ENCODE measurements at places on chromosomes 13 and 19.

- DNase-seq = no peak
These were observed 48.4 kb downstream of the ZNRF4 start for GRCh38 chr19:5503598-5503997.

DNA sequence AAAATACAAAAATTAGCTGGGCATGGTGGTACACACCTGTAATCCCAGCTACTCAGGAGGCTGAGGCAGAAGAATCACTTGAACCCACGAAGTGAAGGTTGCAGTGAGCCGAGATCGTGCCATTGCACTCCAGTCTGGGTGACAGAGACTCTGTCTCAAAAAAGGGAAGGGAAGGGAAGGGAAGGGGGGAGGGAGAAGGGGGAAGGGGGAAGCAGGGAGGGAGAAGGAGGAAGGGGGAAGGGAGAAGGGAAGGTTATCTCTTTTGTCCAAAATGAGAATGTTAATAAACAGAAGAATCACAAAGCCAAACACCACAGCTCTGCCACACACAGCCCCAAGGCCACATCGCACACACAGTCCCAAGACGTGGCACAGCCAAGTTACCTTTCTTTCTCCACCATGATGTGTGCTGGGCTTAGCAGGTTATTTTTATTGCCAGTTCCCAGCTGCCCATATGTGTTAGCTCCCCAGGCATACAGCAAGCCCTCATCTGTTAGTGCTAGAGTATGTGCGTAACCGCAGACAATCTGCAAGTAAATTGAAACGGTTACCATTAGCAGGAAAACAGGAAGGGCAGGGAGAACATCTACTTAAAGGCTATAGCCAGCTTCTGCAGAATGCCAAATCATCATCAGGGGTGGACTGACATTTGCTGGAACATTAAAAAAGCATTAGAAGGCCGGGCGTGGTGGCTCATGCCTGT, 34.3 kb downstream of the RCBTB1 start:
- no peak for DNase-seq

GRCh38 chr19:7450243-7451223, 38.3 kb downstream of the PEX11G start:
- DNase-seq = no peak

- DNase-seq = no peak
These were observed 3.0 kb upstream of the NAA16 start for GRCh38 chr13:41307884-41308640.

DNA sequence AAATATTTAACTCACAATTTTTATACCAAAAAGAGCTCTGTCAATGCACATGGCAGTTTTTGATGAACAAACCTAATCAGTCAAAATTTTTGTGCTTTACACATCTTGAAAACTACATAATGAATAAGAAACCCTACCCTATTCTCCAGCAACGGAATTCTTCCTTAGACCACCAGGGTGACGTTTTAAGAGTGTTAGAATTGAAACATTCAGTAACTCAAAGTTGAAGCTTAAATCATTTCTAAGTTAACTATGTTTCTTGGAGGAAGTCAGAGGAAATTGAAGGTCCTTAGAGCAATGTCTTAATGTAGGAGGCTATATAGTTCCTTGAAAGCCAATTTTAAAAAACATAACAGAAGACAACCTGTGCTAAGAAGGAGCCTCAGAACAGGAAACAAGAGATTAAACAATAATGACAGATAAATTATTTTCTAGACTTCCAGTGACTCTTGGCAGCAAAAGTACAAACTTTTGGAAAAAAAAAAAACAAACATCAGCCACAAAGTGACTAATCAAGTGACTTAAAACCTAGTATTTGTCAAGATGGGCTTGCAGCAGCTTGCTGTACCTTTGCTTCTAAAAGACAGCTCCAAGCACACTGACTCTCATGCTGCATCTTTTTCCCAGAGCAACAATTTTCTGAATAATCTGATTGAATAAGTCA, 6.2 kb downstream of the SPRY2 start:
- DNase-seq = no peak

DNA sequence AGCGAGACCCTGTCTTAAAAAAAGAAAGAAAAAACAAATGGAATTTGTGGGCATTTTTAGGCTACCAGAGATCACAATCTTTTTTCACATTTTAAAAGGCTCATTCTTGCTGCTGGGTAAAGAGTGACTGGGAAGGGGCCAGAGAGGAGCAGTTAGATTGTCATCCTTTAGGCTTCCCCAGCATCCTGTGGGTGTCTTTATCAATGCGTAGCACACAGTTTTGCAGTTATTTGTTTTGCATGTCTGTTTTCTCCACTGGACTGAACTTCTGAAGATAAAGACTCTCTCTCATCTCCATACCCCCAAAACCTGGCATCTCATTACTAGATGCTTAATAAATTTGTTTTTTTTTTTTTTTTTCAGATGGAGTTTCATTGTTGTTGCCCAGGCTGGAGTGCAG, 2.1 kb upstream of the UTP14C start:
- no peak for DNase-seq

DNA sequence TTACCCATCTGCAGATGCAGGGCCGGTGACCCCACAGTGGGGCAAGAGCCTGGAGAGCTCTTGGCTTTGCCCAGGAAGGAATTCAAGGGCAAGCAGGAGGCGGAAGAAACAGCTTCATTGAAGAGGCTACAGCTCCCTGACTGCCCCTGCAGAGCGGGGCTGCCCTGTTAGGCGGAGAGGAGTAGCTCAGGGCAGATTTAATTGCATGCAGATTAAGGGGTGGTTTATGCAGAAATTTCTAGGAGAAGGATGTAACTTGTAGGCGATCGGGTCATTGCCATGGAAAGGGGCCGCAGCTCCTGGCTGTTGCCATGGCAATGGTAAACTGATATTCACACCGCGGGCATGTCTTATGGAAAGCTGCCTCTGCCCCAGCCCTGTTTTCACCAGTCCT, 94.1 kb downstream of the ATP11A start:
- no peak for DNase-seq

DNA sequence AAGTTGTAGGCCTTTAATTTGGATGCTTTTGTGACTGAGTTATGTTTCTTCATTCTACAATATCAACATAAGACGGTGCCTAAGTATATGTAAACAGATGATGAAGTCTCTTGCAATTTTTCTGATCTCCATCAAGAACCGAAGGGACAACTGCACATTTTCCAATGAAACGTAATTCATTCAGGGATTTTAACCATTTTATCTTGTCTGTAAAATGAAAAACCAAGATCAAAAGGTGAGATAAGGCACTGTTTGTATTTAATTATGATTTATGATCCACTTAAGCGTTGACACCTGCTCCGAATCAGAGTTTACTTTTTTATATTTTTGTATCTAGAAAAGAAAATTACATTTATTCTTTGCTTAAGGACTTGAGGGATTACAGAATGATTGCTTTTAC, 556.8 kb upstream of the ARGLU1 start:
- no peak for DNase-seq

- DNase-seq = no peak
These were observed 29.9 kb downstream of the PBX4 start for GRCh38 chr19:19588546-19588945.

DNA sequence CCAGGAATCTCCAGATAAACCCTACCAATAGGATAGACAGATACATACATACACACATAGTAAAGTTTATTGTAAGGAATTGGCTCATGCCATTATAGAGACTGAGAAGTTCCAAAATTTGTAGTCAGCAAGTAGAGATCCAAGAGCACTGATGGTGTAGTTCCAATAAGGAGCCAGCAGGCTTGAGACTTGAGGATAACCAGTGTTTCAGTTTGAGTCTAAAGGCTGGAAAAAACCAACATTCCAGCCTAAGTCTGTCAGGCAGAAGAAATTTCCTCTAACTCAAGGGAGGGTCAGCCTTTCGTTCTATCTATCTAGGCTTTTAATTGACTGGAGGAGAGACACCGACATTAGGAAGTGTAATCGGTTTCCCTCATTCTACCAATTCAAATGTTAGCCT, 110.2 kb upstream of the TSHZ3 start:
- no peak for DNase-seq

DNA sequence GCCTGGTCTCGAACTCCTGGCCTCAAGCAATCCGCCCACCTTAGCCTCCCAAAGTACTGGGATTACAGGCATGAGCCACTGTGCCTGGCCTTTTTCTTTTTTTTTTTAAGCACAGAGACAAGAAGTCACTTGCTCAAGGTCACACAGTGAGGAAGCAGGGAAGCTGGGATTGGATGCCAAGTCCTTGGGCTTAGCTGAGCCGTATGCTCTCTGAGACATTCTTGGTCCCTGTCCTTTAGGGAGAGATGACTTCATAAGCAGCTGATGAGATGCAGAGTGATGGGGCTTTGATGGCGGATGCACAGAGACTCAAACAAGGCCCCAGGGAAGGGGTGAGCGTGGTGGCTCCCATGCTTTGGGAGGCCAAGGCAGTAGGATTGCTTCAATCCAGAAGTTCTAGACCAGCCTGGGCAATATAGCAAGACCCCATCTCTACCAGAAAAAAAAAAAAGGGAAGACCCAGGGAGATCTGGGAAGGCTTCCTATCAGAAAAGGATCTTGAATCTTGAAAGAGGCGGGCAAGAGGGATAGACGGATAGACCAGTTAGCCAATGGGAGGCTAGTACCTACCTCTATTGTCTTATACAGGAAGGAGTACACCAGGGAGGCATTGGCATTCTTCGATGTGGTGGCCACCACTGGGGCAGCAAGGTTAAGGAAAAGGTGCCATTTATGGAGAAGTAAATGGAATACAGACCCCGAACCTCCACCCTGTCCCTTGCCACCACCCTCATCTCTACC, 3.9 kb downstream of the AP1M2 start:
- DNase-seq = no peak

- no peak for DNase-seq
These were observed 522.5 kb downstream of the DIAPH3 start for GRCh38 chr13:59641261-59641660.

GRCh38 chr19:46392837-46393236, 20.5 kb downstream of the CCDC8 start:
- DNase-seq = no peak

DNA sequence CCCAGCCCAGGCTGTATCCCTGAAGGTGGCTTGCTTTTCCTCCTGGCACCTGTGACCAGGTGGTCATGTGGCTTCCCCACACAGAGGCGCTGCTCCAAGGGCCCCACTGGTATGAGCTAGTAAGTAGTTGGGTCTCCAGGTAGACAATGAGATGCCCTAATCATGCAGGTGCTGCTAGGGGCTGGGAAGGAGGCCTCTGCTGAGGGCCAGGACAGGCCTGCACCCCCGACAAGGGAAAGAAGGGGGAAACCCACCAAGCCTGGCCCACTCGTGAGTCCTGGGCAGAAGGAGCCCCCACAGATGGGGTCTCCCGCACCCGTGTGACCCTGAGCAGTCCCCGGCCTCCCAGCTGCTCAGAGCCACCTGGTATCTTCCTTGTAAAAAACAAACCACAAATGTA, 13.2 kb downstream of the PEX11G start:
- no peak for DNase-seq

DNA sequence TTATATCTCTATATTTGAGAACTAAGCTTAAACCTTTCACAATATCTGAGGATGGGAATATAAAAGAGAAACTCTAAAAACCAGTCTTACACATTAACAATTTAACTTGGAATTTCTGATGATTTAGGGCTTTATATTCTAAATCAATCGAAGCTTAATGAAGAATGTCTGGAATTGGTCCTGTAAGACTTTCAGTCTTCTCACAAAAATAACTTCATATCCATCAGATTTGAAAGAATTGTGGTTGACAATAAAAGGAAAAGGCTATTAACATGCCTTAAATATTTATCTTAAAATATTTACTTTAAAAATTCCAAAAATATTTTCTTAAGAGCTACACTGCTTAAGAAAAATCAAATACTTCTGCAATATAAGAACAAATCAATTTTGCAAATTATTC, 27.3 kb downstream of the MYCBP2 start:
- DNase-seq = no peak

GRCh38 chr19:29524912-29525831, 622 bp upstream of the VSTM2B start:
- no peak for DNase-seq

DNA sequence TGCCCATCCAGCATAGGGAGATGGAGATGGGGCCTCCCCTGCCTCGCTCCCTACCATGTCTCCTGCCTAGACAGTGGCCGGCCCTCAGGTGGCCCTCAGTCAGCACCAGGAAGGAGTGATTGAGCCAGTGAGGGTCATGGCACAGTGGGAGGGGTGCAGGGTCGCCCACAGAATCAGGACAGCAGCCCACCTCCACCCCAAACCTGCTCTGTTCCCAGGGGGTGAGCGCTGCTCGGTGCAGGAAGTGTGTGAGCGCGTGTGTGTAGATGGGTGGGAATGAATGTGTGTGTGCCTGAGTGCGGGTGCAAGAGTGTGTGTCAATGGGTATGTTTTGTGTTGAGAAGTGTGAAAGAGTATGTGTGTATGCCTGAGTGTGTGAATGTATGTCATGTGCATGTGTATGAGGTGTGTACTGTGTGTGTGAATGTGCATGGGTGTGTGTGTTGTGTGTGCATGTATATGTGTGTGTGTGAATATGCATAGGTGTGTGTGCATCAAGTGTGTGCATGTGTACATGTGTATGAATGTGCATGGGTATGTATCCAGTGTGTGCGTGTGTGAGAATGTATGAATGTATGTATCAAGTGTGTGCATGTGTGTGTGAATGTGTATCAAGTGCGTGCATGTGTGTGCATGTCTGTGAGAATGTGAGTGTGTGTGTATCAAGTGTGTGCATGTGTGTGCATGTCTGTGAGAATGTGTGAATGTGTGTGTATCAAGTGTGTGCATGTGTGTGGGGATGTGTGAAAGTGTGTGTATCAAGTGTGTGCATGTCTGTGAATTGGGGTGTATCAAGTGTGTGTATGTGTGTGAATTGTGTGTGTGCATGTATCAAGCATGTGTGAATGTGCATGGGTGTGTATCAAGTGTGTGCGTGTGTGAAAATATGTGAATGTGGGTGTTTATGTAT, 12.0 kb downstream of the EVI5L start:
- DNase-seq = no peak

DNA sequence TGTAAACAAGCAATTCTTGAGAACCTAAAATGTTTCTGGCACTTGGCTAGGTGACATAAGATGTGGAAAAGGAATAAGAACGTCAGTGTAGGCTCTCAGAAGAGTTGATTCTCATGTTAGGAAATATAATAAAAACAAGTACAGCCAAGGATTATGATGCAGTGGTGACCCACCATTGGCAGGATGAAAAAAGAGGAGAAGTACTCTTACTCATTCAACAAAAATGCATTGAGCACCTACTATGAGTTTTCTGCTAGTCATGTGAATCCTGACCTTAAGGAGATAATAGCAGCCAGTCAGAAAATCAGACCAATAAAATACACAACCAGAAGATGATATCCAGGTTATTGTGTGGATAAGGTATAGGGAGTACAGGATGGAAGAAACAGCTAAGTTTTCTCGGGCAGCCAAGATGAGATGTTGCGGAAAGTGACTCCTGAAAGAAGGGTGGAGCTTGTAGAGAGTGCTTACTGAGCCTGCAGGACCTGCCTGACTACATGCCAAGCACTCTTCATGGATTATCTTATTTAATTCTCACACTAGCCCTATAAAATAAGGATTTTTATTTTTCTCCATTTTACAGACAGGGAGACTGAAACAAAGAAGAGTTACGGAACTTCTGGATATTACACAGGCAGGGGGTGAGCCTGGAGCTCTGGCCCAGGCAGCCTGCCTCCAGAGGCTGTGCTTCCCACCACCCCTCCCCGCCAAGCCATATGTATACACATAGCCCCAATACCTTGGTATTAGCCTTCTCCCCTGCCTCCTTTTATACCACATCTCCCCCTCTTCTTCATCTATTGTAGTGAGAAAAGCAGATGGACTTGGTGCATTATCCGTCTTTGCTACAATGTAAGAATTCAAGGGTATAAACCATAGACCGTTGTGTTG, 58.0 kb downstream of the TGDS start:
- no peak for DNase-seq

GRCh38 chr13:50586414-50587083, 256.9 kb downstream of the DLEU7 start:
- DNase-seq = no peak

GRCh38 chr13:112198396-112199010, 131.6 kb downstream of the SOX1 start:
- DNase-seq = no peak

Measured in HS-27A (cell line).